ENCODE measurements at places on chromosomes 6 and 20.

- DNase-seq: no peak
Observed at GRCh38 chr6:143399176-143399575, 51.3 kb downstream of the ADAT2 start.

- no peak for DNase-seq
Observed at GRCh38 chr20:44504402-44505307, 17.2 kb downstream of the SERINC3 start.

DNA sequence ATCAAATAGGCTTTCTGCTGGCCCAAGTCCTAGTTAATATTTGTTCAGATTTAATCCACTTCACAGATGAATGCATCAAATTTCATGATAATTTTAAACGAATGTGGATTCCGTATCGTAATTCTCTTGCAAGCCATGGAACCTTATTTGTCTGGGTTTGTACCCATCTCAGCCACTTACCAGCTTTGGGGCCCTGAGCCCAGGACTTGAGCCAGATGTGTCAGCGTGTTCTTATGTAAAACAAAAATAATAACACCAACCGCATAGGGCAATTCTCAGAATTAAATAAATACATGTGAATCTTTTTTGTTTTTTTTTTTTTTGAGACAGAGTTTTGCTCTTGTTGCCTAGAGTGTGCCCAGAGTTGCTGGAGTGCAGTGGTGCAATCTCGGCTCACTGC is 282.5 kb upstream of the PLCB4 start:
- no peak for DNase-seq

DNA sequence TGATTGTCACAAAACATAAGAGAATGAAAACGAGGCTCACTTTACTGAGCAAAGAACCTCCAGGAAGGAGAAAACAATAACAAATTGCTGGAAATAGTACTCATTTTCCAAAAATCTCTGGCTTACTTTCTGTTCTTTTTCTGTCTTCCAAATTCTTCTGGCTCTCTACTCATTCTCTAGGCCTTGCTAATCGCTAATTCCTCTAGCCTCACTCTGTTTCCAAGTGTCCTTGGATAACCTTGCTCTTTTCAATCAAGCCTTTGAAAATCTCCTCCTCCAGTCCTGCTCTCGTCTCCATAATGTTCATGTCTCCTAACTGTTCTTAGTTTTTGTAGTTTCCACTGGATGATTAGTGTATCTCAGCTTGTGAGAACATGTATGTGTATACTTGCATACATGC is 96.2 kb upstream of the MAP7 start:
- DNase-seq: no peak

GRCh38 chr6:82976179-82976578 is 89.5 kb downstream of the UBE3D start:
- DNase-seq: no peak

DNA sequence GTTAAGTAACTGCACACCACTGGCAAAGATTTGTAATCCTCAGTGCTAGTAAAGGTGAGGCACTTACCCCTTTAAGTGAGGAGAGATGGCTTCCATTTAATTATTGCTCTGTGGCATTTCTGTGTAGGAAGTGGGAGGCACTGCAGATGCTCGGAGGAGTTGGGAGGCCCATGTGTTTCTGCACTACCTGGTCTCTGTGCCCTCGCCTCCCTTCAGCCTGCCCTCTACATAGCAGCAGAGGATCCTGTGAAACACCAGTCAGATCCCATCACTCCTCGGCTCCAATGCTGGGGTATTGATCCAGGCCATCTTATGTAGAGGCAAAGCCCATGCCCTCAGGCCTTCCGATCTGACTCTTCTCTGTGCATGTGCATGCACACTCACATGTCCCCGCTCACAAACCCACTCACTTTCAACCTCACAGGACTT is 67.0 kb downstream of the SLX4IP start:
- DNase-seq: no peak
